Calu3 (cell line): ENCODE measurements at places on chromosomes 13 and 19. TPM values are rescaled to one million over a fixed set of nuclear protein-coding genes. Genes with fewer than 3 reads are reported as not detected.

The CYP4F11 gene
- total RNA-seq, result 2.6 and 7.2 TPM in 2 replicates

The NAXD gene
- total RNA-seq, result 11.5 and 14.0 TPM in 2 replicates

The ACP7 gene
- total RNA-seq, result 6.6 and 9.5 TPM in 2 replicates

The RFPL4A gene
- total RNA-seq, result not detected in 2 replicates

DNA sequence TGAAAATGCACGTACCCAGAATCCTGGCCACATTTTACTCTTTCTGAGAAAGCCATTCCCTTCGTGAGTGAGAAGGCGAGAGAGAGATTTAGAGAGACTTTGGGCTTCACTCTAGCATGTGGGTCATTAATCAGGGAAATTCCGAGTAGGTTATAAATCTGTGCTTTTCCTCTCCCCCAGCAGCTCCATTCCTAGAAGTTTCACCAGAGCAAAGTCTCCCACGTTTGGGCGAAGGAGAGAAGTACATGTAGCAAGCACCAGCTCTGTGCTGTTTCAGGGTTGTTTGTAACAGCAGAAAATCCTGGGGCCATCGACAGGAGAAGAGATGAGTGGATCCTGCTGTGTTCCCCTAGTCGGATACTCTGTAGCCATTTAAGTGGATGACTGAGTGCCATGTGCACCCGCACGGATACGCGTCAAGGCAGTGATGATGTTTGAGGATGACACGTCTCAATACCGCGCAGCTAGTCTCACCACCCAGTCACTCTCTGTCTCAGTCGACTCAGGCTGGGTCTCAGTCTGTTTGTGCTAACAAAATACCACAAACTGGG, 131.8 kb upstream of the PEG3 start:
- no peak for DNase-seq

- peak; percentile 82 for DNase-seq
Observed at GRCh38 chr19:49338691-49339300, 3.6 kb downstream of the CD37 start.

DNA sequence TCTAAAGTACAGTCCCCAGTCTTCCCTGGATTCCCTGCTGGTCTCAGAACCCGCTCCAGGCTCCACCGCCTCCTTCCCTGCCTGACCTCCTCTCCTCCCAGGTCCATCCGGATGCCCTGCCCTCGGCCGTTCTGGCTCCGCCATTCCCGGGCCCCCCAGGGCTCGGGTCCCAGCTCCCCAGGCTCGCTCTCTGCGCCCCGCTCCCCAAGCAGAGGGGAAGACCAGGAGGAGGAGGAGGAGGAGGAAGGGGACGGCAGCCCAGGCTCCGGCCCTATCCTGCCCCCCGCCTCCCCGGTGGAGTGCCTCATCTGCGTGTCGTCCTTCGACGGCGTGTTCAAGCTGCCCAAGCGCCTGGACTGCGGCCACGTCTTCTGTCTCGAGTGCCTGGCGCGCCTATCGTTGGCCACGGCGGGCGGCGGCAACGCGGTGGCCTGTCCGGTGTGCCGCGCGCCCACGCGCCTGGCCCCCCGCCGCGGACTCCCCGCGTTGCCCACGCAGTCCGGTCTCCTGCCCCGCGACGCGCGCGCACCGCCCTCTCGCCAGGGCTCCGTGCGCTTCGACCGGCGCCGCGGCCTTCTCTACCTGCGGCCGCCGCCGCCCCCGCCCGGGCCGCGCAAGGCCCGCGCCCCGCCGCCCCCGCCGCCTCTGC, 647 bp downstream of the RNF225 start:
- DNase-seq, result no peak

DNA sequence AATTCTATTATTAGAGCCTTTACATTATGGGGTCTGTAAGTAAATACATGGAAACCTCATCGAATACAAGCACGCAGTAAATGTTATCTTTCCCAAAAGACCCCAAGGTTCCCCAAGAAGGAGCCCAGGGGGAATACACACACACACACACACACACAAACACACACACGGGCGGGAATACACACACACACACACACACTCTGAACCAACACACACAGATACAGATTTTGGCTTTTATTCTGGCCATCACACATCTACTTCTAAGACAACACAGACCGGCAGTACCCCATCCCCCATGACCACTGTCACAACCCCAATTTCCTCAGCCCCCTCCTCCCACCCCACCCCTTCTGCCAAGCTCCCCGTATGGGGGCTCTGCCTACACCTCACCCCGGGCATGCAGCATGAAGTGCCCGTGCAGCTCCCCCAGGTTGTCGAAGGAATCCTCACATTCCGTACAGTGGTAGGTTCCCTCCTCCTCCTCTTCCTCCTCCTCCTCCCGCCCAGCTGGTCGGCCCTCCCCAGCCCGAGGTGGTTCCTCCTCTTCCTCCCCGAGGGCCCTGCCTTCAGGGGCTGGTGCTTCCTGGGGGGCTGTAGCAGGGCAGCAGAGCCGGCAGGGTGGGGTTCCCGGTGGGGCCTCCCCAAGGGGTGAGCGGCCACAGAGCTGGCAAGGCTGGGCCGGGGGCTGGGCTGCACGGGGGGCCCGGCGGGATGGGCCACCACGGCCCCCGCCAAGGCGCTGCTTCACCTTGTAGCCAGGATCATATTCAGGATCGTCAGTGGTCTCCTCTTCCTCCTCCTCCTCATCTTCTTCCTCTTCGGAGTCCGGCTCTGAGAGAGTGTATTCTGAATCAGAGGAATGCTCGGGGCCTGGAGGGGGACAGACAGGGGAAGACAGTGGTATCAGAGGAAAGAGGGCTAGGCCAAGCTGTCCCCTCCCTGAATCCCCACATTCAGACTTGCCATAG, 4.4 kb upstream of the SRRM5 start:
- DNase-seq, result no peak

DNA sequence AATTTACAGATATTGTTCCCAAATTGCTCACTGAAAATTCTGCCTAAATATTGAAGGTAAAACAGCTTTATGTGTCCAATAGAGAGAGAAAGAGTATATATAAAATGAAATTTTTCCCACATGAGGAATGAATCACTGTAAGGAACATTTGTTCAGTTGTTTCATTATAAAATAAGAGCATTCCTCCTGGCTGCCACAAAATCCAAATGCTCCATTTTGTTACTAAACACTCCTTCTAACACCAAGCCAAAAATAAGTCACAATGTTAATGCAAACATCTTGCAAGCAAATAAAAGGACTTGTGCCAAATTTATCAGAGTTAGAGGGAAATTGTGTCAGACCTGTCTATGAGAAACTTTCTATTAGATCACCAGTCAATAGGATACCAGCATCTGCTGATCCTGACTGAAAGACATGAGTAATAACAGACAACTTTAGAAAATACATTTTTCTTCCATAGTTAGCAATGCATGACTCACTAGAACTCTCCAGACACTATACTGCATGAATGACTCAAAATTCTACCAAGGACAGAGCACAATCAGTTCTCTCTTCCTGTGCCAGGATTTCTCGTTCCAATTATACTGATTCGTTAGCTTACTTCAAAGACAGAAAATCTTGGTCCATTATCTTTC, 83.5 kb upstream of the FNDC3A start:
- no peak for DNase-seq

DNA sequence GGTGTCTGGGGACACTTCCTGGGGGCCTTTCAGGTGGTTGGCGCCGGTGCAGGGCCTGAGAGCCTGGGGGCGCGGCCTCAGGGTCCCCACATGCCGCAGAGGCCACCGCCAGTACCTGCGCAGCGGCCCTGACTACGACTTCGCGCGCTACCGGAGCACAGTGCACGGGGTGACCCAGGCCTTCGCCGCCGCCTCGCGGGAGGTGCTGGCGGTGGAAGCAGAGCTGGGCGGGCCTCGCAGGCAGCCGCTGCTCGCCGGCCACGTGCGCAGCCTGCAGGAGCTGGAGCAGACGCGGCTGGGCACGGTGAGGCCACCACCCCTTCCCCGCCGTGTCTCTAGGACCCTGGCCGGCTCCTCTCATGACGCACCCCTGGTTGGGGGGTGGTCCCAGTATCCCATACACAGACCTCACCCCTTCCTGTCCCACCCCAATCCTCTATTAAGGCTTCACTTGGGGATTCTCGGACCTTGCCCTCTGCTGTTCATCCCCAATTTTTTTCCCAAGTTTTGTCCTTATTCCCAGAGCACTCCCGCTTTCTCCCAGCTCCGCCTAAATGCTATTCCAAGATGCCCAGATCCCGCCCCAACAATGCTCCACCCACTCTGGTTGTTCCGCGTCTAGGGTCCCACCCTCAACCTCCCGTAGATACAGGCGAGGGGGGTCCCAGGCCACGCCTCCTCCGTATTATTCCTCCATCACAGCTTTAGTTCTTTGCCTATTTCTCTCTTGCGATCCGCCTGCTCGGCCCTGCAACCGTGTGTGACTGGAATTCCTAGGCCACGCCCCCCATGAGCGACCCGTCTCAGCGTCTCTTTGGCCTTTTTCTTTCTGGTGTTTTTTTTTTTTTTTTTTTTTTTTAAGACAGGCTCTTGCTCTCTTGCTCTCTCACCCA, 1.0 kb downstream of the REX1BD start:
- peak; percentile 67 for DNase-seq

- DNase-seq, result no peak
Observed at GRCh38 chr13:41764558-41764957, 196.4 kb downstream of the VWA8 start.

GRCh38 chr19:28972058-28972852, 240.7 kb downstream of the UQCRFS1 start:
- DNase-seq, result no peak

DNA sequence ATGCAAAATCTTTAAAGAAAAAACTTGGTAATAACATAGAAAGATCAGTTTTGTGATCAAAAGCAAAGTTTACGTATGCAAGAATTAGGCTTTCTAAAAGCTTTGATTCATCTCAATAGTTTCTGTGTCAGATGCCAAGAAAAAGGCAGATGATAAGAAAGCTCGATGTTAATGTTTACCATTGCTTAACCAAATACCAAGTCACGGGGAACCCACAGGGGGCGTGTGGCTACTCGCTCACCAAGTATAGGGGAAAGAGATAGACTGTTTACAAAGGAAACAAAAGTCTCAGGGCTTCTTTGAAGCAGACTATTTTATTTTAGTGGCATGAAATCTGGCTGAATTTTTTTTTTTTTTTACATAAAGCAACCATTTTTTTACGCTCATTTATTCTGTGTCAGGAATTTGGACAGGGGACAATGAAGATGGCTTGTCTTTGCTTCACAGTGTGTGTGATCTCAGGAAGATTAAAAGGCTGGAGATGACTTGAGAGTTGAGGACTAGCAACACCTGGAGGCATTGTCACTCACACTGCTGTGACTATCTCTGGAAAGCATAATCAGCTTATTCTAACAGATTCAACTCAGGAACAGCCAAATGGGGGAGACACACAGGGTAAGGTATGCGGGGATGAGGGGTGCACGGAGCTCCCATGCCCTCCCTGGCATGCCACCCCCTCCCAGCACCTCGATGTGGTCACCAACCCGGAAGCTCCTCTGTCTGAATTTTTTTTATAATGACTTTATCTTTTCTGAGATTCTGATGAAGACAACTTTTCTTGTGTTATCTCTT, 24.9 kb downstream of the RCBTB1 start:
- DNase-seq, result peak; percentile 38

DNA sequence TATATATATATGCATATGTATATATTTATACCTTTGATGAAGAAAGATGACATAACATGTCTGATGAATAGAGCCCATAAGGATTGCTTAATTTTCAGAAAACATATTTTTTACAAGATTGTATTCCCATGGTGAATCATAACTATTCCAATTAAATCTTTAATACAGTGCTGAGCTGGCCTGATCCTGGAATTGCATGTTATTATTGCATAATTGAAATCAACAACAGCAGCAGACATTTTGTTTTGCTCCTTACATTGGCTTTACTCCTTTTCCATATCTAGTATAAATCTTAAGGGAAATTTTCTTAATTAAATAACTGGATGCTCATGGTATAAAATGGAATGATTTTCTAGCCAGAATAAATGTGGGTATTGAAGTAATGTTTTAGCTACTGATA, 22.0 kb downstream of the POSTN start:
- DNase-seq, result no peak

- DNase-seq, result no peak
Observed at GRCh38 chr13:37777676-37778075, 91.9 kb downstream of the TRPC4 start.

- no peak for DNase-seq
Observed at GRCh38 chr13:65826657-65827056, 1403.5 kb downstream of the PCDH9 start.

- DNase-seq, result no peak
Observed at GRCh38 chr13:109213714-109214113, 572.7 kb downstream of the IRS2 start.

- DNase-seq, result no peak
Observed at GRCh38 chr13:28497143-28497876, 2.4 kb upstream of the FLT1 start.

- DNase-seq, result peak; percentile 61
Observed at GRCh38 chr19:48403606-48404005, 10.1 kb downstream of the GRIN2D start.

GRCh38 chr19:38270587-38271167, 6.3 kb downstream of the SPINT2 start:
- DNase-seq, result no peak
